ENCODE measurements at places on chromosomes 5 and 9.
A peak's percentile ranks its signal among the peaks of the same experiment; 100 is the strongest.

- no peak for DNase-seq
These were observed 10.3 kb downstream of the IDNK start for GRCh38 chr9:83633255-83633654.

DNA sequence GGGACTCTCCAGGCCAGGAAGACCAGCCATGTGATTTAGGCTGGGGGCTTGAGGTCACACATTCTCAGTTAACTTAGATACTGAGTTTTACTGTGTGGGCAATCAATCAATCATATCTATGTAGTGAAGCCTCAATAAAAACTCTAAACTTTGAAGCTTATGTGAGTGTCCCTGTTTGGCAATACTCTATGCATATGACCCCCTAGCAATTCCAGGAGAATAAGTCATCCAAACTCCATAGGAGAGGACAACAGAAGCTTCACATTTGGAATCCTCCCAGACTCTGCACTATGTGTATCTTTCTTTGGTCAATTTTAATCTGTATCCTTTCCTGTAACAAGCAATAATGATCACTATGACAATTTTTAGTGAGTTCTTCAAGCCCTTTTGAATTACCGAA is 216.8 kb upstream of the RGMB start:
- no peak for DNase-seq

DNA sequence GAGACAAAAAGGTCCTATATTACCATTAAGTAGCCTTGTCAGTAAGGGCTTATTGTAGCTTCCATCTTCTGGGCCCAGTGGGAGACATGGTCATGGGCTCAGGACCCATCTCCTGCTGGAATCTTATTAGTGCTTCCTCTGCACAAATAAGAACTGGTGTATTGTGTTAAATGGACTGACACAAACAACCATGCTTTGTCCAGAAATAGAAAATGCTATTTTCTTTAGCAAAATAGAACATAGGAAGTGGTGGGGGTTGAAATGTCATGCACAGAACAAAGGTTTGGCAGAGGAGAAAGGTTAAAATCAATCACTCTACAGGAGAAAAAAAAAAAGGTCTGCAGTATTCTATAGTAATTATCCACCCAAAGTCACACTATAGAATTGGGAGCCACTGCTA is 252.2 kb downstream of the ELAVL2 start:
- no peak for DNase-seq

- DNase-seq = no peak
These were observed 230.3 kb downstream of the PAPPA start for GRCh38 chr9:116383936-116384335.

GRCh38 chr9:131635285-131635684 is 90.0 kb downstream of the PRRT1B start:
- DNase-seq = peak; percentile 37

Measured in stimulated activated CD8-positive, alpha-beta memory T cell treated with anti-CD3 and anti-CD28 coated beads, Interleukin-4, amount 100 ng/mL, for 1 hour (primary cell).